ENCODE measurements at places on chromosomes 7 and 10. TPM values are rescaled to one million over a fixed set of nuclear protein-coding genes. Genes with fewer than 3 reads are reported as not detected.

MYL10 gene
- not detected for total RNA-seq

MCM10 gene
- 5.0 TPM for total RNA-seq

- DNase-seq: no peak
Observed at GRCh38 chr10:78181381-78182055, 147.9 kb downstream of the RPS24 start.

DNA sequence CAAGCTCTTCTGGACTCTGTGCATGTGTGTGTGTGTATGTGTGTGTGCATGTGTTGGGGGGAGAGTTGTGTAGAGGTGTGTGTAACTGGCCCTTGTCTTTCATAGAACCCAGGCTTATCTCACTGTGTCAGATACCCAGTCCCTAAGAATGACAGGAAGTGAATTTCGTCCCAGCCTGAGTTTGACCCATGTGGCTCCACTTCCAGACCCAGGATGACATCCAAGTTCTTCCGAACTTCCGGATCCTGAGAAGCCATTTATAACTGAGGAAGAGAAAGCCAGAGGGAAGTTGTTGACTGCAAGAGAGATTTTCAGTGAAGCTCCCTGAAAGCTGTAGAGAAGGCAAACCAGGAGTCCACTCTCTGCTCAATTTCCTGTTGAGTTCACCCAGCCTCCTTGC, 53.2 kb downstream of the ADRB1 start:
- no peak for DNase-seq

- no peak for DNase-seq
Observed at GRCh38 chr7:69431626-69432025, 166.6 kb upstream of the AUTS2 start.

DNA sequence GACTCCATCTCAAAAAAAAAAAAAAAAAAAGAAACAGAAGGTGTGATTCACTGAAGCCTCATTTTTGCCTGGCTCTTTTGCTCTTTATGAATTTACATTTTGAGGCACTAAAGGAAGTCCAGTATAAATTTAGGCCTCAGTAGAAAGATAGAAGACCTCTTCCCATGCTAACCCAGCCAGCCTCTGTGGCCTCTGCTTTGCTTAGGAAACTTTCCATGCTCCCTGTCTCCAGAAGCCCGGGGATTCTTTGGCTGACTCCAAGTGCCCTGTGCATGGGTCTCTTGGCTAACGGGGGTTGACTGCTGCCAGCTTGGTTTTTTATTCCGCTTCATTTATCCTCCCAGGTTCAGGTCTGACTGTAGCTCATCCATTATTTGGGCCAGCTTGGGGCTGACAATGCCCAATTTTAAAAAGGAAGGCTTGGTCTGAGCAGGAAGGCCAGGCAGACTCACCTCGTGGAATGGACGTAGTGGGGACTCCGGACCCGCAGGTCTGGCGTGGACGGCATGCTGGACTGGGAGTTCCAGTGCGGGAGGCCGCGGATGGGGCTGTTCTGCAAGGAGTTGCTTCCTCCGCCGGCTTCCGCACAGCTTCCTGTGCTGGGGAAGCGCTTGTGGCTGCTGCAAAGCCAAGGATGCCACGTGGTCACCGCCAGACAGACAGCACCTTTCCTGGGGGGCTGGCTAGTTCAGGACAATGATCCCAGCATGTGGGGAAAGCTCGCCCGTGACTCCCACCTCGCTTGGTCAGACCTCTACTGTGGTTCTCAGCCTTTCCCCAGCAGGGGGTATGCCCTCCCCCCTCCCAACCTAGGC, 72.3 kb downstream of the PRPF18 start:
- peak; percentile 44 for DNase-seq

GRCh38 chr7:19368491-19368925, 223.3 kb upstream of the FERD3L start:
- DNase-seq: no peak

Data from left colon (tissue), 2 donors.